ENCODE measurements at places on chromosomes 3 and 15.

DNA sequence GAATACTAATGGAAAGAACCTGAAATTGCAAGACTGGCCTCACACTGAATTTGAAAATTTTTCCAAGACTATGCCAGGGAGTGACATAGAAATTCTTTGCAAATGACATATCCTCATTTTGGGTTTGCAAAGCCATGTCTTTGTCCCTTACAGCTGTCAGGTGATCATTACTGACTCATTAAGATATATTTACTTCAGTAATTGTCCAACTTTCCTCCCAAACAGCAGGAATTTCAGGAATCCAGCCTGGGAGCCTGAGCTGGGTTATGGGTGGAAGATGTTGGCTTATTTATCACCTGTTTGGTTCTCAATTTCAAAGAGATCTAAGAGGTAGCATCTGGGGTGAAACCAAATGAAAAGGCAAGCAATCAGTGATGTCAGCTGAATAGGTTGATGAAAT, 111.6 kb upstream of the ACP3 start:
- DNase-seq: no peak

DNA sequence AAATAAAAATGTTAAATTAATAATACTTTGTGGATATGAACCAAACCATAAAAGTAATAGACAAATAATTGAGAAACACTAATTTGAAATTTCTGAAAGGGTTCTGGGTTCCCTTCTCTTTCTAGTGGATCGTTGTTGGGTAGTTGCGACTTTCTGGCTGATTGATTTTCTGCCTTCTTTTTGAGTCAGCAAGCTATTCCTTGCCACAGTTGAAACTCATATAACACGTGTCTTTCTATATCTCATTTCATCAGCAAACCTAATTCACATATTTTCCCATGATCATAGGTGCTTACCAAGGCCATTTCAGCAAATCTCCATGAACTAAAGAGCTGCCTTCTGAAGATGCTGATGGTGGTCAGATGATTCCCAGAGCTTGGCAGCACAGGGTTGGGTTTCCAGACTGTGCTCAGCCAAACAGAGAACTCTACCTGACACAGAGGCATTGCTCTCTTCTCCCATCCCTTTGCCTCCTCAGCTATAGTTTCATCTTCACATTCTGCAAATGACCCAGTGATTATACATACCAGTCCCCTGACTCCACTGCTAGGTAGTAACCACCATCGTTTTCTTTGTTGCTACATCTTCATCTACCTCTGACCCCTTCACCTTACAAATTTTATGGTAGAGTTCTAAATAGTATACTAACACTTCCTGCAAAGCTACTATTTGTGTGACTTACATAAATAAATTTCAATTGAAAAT, 383.9 kb upstream of the DPH6 start:
- DNase-seq: no peak

- DNase-seq: no peak
These were observed 2.6 kb upstream of the LYSMD4 start for GRCh38 chr15:99735868-99736267.

GRCh38 chr15:33561407-33561806, 250.6 kb downstream of the RYR3 start:
- no peak for DNase-seq

GRCh38 chr3:23113455-23114171, 89.5 kb upstream of the UBE2E2 start:
- DNase-seq: no peak

DNA sequence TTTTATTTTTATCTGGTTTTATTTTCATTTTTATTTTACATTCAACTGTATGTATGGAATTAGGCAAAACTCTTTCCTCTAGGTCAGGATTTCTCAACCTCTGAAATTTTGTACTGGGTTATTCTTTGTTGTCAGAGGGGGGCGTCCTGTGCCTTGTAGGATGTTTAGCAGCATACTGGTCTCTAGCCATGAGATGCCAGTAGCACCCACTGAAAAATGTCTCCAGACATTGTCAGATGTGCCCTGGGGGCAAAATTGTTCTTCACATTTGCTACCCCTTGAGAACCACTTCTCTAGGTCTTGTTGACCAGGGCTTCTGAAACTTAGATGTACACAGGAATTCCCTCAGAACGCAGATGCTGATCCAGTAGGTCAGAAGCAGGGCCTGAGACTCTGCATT, 5.4 kb downstream of the CHRNA5 start:
- no peak for DNase-seq

DNA sequence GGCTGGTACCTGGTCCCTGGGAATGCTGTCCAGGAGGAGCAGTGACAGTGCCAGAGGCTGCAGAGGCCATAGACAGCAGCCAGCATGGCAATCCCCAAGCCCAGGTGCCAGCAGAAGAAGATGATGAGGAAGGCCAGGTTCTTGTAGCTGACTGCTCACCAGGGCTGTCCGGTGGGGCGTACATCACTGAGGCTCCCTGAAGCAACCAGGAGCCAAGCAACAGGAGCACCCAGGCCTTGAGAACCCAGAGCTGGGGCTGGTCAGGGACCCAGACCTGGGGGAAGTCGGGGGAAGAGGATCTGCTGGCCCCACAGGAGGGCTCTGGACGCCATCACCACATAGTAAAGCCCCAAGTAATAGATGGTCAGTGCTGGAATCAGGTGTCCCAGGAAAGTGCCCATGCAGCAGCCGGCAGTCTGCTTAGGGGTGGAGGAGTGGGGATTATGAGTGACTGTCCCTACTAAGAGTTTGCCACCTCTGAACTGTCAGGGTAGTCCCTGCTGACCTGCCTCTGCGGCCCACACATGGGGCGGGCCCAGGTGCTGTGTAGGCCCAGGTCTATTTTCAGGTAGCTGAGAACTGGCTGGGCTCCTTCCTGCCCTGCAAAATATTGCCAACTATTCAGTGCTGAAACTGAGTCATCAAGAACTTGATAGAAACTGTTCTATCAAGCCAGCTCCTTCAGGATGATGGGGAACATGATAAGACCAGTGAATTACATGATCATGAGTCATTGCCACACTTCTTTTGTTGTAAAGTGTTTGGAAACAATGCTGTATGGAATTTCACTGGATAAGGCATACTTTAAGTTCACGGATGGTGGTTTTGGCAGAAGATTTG, 68.7 kb downstream of the CHRD start:
- no peak for DNase-seq

GRCh38 chr3:99842826-99843589, 25.3 kb downstream of the CMSS1 start:
- DNase-seq: no peak

- no peak for DNase-seq
These were observed 18.5 kb downstream of the ABHD6 start for GRCh38 chr3:58256061-58256460.
